ENCODE measurements at places on chromosomes 12 and 14.

- DNase-seq: no peak
These were observed 67.0 kb downstream of the FBXW8 start for GRCh38 chr12:116977465-116978380.

DNA sequence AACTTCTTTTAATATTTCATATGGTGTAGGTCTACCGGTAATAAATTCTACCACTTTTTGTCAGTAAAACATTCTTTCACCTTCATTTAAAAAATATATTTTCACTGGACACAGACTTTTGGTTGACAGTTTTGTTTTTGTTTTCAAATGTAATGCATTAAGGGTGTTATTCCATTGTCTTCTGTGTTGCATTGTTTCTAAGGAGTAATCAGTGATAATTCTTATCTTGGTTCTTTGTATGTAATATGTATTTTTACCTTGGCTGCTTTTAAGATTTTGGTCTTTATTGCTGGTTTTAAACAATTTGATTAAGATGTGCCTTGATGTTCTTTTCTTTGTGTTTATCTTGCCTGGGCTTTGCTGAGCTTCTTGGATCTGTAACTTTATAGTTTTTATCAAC lies 4.1 kb downstream of the MAP1LC3B2 start:
- DNase-seq: no peak

- no peak for DNase-seq
These were observed 956 bp downstream of the GNPTAB start for GRCh38 chr12:101829639-101830366.

- DNase-seq: no peak
These were observed 140.0 kb upstream of the PRICKLE1 start for GRCh38 chr12:42729535-42729900.

DNA sequence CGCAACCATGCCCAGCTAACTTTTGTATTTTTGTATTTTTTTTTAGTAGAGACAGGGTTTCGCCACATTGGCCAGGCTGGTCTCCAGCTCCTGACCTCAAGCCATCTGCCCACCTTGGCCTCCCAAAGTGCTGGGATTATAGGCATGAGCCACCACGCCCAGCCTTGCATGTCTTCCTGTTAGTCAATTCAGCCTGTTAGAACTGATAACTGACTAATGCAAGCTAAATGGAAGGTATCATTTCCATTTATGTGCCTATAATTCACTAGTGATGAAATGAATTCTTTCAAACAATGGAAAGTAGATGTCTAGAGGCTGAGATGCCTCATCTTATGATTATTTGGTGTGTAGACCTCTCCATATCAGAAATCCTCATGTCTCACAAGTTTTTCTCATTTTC lies 37.3 kb upstream of the DIP2B start:
- DNase-seq: no peak

GRCh38 chr12:94889445-94890210 lies 113.9 kb downstream of the NDUFA12 start:
- DNase-seq: no peak

- no peak for DNase-seq
These were observed 35.7 kb upstream of the STK38L start for GRCh38 chr12:27208414-27208750.

- DNase-seq: no peak
These were observed 379.4 kb downstream of the RPS29 start for GRCh38 chr14:49206828-49207227.

- no peak for DNase-seq
These were observed 113.1 kb upstream of the G2E3 start for GRCh38 chr14:30445852-30446251.

- no peak for DNase-seq
These were observed 583.0 kb downstream of the TMEM121 start for GRCh38 chr14:106109337-106109736.

GRCh38 chr14:104887623-104888488 lies 22.8 kb downstream of the CEP170B start:
- no peak for DNase-seq

DNA sequence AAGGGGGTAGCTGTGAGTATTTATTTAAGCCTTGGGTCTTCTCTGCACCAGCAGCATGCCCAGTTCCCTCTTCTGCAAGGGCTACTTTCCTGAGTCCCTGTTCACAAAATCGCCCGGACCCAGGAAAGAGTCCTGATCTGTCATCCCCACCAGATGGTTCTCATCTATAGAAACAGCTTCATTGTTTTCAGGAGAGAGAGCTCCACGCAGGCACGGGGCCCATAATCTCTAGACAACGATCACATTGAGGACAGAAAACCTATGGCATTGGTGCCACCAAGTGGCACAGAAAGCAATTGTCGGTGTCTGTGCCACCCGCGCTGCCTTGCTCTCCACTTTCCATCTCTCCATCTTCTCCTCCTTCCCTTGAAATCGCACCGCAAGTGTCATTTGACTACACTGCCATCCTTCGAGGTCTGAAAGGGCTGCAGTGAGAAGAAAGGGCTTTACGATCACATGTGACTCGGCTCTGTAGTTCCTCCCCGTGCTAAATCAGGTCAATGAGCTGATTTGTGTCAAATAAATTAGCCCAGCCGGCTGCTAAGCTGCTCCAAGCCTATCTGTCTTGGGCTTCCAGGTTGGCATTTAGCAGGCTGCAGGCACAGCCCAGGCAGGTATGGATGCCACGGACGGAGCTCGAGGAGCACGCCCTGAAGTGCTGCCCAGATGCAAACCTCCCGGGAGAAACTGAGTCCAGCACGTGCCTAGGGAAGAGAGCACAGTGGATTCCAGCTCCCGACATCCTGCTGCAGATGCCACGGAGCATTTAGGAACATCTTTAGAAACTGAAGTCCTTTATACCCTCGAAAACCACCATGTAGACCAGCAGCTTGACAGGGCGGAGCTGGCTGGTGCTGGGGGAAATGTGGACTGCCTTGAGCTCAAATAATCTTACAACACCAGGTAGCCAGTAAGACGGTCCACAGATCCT lies 28.8 kb downstream of the SPRING1 start:
- peak; percentile 7 for DNase-seq

GRCh38 chr12:50242751-50243191 lies 40.5 kb downstream of the LIMA1 start:
- DNase-seq: no peak

GRCh38 chr12:102167821-102168604 lies 29.6 kb downstream of the PMCH start:
- no peak for DNase-seq

DNA sequence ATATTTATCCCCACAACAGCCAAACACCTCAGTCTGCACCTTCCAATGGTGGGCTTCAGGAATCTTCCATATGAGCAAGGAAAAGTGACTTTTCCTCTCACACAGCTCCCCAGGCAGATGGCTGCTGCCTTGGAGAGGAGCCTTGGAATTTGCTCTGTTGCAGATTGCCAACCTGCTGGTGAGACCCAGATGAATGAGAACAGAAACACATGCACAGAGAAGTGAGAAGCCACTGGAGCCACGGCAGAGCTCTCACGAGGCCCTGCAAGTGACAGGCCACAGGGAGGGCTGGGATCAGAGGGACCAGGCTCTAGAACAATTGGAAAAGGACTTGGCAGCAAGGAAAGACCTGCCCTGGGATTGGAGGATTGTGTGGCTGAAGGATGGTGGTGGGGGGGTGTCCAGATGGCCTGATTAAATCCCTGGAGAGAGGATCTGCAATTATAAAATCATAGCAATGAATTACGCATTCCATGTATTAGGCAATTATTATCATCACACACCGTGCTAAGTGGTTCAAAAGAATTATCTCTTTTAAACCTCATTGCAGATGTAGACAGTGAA lies 84.9 kb upstream of the PWP1 start:
- no peak for DNase-seq

GRCh38 chr14:42517806-42518500 lies 911.3 kb downstream of the LRFN5 start:
- no peak for DNase-seq

- DNase-seq: no peak
These were observed 114.1 kb upstream of the PWP1 start for GRCh38 chr12:107571492-107571891.

DNA sequence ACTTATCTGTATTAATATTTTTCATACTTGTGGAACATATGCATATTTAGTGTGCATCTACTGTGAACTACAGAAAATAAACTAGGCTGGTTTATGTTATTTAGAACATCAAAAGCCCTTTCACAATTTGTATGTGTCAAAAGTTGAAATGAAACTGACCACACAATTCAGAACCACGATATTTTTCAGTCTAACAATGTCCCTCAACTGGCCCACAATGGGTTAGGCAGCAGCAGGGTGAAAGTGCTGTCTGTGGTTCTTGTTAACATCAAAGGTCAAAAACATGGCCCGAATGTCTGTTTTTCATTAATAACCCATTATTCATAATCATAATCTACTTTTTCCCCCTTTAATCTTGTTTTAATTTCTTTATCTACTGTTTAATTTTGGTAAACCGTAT lies 559.9 kb upstream of the ATP2B1 start:
- no peak for DNase-seq

DNA sequence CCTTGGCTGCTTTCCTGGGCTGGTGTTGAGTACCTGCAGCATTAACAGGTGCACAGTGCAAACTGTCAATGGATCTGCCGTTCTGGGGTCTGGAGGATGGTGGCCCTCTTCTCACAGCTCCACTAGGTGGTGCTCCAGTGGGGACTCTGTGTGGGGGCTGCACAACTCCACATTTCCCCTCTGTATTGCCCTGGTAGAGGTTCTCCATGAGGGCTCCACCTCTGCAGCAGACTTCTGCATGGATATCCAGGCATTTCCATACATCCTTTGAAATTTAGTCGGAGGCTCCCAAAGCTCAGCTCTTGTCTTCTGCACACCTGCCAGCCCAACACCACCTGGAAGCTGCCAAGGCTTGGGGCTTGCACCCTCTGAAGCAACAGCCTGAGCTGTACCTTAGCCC lies 198.6 kb downstream of the GXYLT1 start:
- DNase-seq: no peak

DNA sequence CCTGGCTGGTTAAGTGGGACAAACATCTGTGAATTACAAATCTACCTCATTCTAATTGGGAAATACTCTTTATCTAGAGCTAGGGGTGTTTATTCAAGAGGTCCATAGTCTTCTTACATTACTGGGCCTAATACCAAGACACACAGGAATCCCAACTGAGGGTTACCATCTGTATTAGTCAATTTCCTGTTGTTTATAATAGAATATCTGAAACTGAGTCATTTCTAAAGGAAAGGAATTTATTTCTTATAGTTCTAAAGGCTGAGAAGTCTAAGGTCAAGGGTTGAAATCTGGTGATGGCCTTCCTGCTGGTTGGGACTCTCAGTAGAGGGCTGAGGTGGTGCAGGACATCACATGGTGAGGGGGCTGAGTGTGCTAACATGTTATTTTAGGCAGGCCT lies 36.0 kb downstream of the RTRAF start:
- DNase-seq: no peak

DNA sequence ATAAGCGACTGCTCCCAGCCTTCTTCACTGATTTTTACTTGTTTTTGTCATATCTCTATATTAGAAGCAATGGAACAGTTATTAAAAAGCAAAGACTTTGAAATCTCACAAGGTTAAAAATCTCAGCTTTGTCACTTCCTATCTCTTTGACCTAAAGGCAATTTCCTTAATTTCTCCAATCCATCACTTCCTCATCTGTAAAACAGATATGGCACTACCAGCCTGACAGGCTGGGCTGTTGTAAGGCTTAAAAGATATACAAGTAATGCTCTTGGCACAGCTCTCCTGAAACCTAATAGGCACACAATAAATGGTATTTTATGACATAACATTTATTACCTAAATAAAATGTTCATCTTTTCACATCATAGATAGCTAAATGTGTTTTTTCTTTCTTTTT lies 25.6 kb downstream of the ATXN2 start:
- no peak for DNase-seq

- DNase-seq: no peak
These were observed 226.9 kb upstream of the CRY1 start for GRCh38 chr12:107320033-107320928.

- no peak for DNase-seq
These were observed 52.3 kb downstream of the MBIP start for GRCh38 chr14:36268121-36268520.

- DNase-seq: no peak
These were observed 8.2 kb downstream of the TESC start for GRCh38 chr12:117090816-117091711.

DNA sequence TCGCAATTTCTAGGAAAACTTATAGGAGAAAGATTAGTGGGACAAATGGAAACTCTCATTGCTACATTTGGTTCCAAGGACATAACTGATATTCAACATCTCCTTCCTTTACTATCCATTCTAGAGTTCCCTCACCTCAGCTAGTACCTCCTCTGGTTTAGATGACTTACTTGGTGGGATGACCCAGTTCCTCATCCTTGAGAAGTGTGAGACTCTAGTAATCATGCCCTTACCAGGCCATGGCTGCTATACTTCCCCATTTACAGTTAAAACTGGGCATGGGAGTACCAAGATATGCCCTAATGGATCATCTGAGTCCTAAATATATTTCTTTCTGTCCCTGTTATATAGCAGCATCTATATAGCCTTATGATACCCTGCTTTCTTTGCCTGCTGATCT lies 58.1 kb downstream of the IFT81 start:
- DNase-seq: no peak

DNA sequence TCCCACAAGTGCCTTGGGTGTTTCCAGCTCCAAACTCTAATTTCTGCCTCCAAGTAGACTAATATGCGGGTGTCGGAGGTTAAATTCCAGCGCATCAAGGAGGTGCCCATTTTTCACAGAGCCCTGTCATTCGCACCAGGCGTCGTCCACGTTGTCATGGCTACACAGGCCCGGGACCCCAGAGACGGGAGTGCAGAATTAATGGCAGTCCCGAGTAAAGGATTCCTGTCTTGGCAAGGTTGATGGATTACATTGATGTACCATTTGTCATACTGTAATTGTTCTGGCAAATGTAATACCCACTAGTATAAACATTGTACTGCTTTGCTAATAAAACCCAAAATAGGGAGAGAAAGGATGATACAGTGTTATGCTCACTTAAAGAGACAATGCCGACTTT lies 222.9 kb upstream of the MYL2 start:
- no peak for DNase-seq

GRCh38 chr12:67920413-67920812 lies 68.8 kb upstream of the IFNG-AS1 start:
- no peak for DNase-seq

- no peak for DNase-seq
These were observed 196.9 kb downstream of the BCL11B start for GRCh38 chr14:99075061-99075460.

GRCh38 chr12:65525491-65526141 lies 247.1 kb downstream of the MSRB3 start:
- DNase-seq: no peak

GRCh38 chr12:52126050-52126604 lies 46.6 kb downstream of the SMIM41 start:
- no peak for DNase-seq

- no peak for DNase-seq
These were observed 35.1 kb downstream of the EIF2S3B start for GRCh38 chr12:10540776-10541205.

- no peak for DNase-seq
These were observed 63.7 kb downstream of the WDR20 start for GRCh38 chr14:102203382-102203781.

All from Panc1 (cell line).